Hematopoietic multipotent progenitor cell (in vitro differentiated cells): ENCODE measurements at places on chromosomes 4 and X.

GRCh38 chrX:138877746-138878145, 166.2 kb upstream of the FGF13 start:
- no peak for DNase-seq

DNA sequence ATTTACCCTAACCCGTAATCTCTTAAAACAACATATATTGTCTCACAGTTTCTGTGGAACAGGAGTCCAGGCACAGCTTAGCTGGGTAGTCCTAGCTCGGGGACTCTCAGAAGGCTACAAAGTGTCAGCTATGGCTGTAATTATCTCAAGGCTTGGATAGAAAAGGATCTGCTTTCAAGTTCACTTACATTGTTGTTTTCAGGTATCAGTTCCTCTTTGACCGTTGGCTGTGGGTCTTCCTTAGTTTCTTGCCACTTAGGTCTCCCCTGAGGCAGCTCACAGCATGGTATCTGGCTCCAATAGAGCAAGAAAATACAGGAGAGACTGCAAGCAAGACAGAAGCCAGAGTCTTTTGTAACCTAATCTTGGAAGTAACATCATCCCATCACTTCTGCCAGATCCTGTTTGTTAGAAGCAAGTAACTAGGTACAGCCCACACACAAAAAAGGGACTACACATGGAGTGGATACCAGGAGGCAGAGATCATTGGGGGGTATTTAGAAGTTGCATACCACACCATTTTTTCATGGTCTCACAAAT, 137.0 kb downstream of the MAGEB5 start:
- DNase-seq = no peak

DNA sequence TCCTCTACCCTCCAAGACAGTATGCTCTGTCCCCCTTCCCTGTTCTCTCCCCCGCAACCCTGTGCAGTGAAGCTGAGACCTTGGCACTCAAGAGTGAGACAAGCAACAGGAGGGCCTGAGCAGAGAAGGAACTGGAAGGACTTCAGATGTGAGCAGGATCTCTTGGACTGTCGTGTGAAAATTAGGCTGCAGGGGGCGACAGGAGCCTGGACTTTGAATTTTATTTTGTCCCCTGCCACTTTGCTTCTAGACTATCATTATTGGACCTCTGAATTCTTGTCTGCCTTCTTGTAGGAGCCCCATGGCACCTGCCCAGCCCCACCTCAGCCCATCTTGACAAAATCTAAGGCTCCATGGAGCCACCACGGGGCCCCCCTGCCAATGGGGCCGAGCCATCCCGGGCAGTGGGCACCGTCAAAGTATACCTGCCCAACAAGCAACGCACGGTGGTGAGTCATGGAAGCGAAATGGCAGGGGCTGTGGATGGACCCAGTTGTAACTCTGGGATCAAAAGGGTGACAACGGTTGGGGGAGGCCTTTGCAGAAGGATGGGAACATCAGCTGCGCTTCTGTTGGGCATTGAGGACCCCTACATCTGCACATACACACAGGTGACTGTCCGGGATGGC, 1.7 kb downstream of the ARAF start:
- no peak for DNase-seq

DNA sequence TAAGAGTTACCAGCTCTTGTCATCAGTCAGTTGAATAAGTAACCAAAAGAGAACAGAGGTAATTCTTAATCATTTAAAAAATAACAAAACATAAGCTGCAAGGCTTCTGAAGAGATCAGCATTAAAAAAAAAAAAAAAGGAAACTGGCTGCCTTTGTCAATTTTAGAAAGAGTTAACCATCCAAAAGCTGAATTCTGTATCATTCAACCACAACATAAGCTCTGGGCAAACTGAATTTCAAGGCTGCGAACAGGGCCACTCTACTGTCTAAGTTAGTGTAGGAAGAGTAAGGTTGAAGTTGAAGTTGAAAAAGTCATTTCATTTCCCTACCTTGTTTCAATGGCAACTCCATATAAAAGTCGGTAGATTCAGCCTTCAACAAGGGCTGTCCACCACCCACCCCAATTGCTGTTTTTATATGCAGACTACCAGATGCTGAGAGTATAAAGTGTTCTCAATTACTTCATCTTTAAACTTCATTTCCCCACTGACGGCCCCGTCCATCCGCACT, 1.1 kb upstream of the LIN54 start:
- DNase-seq = no peak

GRCh38 chrX:96771486-96771885, 86.8 kb downstream of the DIAPH2 start:
- DNase-seq = no peak

DNA sequence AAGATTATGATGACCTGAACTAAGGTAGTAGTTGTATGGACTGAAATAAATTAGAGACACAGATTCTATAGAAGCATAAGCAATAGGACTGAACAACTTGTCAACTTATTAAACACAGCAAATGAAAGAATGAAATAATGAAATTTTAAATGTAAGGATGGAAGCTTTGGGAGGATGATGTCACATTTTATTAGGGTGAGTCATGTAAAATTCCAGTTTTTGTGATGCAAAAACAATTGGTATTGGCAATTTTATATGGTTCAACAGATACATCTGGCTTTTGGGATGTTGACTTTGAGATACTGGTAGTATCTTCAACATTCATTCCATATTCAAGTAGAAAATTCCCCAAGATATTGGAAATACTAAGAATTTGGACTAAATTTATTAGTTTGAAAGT, 72.7 kb upstream of the IL15 start:
- no peak for DNase-seq

DNA sequence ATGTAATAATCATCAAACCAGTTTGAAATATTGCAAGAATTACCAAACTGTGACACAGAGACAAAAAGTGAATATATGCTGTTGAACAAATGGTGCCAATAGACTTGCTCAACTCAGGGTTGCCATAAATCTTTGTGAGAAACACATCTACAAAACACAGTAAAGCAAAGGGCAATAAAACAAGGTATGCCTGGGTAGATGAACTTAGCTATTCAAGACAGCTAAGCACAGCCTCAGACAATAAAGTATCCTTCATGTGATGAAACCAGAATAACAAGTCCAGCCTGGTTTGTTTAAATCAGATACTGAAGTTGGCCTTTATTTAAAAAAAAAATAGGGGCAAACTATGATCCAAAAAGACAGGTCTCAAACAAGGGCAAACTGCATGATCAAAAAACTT, 19.2 kb downstream of the LAMTOR3 start:
- DNase-seq = no peak

DNA sequence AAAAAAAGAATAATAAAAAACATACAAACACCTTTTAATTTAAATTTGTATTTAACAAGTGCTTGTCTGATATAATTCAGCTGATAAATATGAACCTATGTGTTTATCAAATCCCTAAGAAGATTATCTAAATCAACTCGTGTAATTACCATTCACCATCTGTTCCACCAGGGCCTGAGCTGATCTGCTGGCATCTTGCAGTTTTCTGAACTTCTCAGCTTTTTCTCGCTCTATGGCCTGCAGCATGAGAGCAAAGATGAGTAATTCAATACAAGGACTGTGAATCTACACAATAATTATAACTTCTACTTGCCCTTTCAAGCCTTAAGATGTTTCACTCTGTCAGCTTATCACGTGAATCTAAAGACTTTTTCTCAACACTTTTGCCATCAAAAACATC, 709.7 kb downstream of the DMD start:
- no peak for DNase-seq

DNA sequence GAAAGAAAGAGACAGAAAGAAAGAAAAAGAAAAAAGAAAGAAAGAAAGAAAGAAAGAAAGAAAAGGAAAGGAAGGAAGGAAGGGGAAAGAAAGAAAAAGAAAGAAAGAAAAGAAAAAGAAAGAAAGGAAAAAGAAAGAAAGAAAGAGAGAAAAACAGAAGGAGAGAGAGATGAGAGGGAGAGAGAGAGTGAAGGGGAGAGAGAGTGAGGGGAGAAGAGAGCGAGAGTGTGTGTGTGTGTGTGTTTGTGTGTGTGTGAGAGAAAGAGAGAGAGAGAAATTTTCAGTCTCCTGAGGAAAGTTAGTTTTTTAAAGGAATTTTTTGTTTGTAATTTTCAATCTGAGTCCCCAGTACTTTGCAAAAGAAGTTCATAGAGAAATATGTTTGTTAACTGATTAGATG, 504.1 kb upstream of the POU3F4 start:
- no peak for DNase-seq

DNA sequence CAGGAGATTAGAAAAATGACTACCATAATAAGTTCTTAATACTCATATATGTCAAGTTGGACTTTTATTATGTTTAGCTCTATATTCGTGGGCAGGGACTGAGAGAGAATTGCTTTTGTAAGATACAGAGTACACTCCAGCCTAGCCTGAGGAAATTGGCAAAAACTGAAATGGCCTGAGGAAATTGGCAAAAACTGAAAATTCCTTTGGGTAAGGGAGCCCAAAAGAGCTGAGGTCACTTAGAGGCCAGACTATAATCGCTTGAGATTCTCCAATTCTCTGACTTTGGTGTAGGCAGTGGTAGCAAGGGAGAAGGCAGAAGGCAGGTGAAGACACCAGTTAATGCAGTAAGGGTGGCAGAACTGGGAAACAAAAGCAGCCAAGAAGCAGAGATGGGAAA, 124.5 kb upstream of the HCCS start:
- DNase-seq = no peak

DNA sequence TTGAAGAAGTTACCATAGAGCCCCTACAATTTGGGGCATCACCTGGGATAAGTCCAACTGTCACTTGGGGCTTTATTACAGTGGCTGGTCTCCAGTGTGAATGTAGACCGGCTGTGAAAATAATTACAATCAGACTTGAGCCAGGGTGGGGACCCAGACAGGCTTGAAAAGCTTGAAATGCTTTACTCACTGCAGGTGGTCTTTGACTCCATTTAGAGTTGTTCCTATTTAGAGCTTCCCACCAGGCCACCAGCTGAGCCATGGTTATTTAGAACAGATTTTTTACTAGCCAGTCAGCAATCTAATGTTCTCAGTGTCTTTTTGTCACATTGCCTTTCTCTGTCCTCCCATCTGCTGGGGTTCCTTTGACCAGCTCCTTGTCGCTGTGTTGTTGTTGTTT, 5.7 kb downstream of the ARHGAP10 start:
- DNase-seq = no peak

GRCh38 chrX:85907316-85907715, 140.0 kb downstream of the CHM start:
- no peak for DNase-seq

DNA sequence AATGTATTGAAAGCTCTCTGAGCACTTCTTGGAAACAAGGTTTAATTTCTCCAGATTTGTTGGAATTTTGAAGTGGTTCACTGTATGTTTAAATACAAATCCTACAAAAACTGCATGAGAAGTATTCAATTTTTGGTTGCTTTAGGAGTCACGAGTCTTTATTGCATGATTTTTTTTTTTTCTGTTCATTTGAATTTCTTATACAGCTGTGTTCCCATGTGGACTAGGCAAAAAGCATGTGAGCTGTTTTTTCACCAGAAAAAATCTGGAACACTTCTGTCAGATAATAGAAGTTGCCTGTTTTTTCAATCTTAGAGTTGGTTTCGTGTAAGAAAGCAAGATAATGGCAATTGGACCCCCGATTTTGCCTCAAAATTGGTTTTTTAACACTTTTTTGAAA, 66.4 kb downstream of the SLC9A6 start:
- no peak for DNase-seq

- no peak for DNase-seq
These were observed 56.7 kb downstream of the NAF1 start for GRCh38 chr4:163109967-163110366.

DNA sequence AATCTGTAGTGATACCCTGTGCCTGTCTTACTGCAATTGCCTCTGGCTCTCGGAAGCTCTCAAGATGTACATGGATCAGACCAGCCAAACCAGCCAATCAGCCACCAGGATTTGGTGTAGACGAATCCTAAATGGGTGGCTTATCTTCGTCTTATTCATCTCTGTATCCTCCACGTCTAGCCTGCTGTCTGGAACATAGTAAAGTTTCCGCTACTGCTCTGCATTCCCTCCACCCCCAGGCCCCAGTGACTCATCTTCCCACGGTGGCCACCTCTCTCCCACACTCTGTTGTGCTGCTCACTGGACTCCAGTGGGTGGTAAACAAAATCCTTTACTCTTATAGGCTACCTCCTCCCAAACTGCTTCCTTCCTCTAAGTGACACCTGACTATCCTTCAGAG, 37.8 kb downstream of the SEPTIN6 start:
- no peak for DNase-seq

GRCh38 chr4:146382194-146382593, 139.5 kb downstream of the SLC10A7 start:
- DNase-seq = no peak

GRCh38 chrX:72316408-72317110, 10.8 kb upstream of the CITED1 start:
- DNase-seq = no peak

DNA sequence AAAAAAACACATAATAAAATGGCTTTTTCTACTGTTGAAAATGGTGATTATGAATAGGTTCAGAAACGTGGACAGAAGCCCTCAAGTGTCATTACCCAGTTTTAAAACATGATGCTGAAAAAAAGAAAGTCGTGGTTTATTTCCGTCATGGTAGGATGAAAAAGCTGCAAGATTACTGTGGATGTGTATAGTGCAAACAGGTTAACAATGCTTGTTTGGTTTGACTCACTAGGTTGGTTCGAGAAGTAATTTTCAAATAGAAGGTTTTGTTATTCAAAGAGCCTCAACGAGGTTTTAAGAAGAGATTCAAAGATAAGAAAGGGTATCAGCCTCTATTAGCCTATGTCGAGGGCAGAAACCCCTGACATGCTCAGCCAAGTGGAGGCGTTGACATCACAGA, 2.5 kb upstream of the RXFP1 start:
- DNase-seq = no peak

DNA sequence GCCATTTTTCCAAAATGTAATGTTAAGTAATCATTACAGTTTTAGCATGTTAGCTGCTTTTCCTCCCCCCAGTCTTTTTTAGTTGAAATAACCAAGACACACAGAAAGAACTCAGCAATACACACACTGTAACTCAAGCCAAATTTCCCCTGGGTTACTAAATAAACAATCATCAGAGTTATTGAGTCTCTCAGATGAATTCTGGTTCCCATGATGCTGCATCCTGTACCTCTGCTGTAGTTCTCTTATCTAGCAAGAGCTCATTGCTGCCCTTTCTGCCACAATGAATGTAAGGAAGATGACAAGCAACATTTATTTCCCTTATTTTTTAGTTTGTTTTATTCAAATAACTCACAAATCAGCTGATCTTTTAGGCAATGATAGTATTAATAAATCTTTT, 185.1 kb downstream of the ARHGAP6 start:
- peak; percentile 17 for DNase-seq

DNA sequence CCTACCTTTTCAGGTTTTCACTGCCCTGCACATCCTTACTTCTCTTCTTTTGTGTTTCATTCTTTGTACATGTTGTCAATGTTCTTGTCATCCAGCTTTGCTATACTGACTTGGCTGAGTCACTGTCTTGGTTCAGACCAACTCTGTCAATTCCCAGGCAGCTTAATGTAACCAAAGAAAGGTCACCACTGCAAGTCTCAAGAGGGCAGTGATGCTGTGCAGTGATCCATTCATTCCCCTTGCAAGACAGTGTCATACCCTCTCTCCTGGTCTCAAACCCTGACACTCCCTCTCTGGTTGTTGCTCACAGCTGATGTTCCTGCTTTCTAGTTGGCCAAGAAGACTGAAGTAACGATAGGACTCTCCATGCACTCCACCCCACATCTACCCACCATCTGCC, 17.5 kb downstream of the RAB39B start:
- no peak for DNase-seq
